ENCODE measurements at places on chromosomes 16 and 17.

DNA sequence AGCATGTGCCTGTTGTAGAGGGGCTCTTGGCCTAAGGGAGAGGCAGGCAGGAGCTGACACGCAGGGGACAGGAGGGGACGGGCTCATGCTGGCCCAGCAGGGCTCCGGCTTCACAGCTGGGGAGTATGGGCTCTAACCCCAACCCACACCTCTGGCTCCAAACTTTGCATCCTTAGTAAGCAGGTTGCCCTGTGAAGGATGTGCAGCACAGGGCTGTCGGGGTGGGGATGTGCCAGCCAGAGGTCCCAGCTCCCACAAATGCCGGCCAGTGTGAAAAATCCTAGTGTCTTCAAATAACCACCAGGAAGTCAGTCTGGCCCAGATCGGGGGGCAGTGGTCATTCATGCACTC, 14.0 kb upstream of the FAM83G start:
- DNase-seq = no peak

GRCh38 chr16:7400117-7400890, 67.7 kb downstream of the RBFOX1 start:
- no peak for DNase-seq

GRCh38 chr17:74954665-74955421, 17.7 kb downstream of the HID1 start:
- DNase-seq = no peak

GRCh38 chr16:69727916-69728270, 1.5 kb upstream of the NQO1 start:
- no peak for DNase-seq

DNA sequence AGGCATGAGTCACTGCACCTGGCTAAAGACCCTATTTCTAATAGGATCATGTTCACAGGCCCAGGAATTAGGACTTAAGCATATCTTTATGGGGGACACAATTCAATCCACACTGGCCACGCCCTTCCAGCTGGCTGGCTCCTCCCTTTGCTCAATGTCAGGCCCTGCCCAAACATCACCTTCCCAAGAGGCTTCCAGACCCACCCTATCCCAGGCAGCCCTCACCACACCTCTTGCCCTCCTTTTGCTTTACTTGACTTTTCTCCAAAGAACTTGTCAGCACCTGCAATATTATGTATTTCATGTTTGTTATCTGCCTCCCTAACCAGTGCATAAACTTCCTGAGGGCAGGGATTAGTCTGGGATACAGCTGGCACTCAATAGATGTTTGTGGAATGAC, 109.6 kb upstream of the CDH5 start:
- no peak for DNase-seq

- DNase-seq = no peak
These were observed 8.4 kb upstream of the MTSS2 start for GRCh38 chr16:70694088-70694867.

- no peak for DNase-seq
These were observed 6.6 kb downstream of the CAPN15 start for GRCh38 chr16:534135-534534.

- no peak for DNase-seq
These were observed 53.2 kb upstream of the TNRC6C start for GRCh38 chr17:77905266-77905665.

DNA sequence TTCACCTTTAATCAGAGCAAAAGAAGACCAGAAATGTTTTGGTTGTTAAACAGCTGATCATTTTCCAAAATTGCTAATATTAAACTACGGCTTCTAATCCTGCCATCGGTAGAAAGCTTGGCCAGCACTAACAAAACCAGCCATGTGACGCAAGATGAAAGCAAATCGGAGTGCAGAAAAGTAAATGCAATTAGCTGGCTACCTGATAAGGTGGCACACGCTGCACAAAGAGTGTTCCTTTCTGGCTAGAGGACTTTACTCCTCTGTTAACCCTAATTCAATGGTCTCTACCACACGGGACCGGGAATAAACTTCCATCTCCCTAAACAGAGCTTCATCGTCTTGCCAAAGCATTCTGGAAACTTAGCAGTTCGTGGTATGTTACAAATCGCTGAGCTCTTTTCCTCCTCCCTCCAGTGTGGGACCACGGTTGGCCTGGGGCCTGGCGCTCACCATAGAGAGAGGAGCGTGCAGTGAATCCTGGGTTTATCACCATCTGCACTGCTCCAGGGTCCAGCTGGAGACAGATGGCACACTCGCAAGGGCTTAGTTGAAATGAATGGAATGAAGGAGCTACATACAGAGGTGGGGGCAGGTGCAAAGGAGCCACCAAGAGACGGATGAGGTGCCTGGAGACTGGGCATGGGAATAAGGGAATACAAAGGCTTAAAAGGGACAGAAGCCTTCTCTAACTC, 10.1 kb upstream of the COG1 start:
- no peak for DNase-seq

DNA sequence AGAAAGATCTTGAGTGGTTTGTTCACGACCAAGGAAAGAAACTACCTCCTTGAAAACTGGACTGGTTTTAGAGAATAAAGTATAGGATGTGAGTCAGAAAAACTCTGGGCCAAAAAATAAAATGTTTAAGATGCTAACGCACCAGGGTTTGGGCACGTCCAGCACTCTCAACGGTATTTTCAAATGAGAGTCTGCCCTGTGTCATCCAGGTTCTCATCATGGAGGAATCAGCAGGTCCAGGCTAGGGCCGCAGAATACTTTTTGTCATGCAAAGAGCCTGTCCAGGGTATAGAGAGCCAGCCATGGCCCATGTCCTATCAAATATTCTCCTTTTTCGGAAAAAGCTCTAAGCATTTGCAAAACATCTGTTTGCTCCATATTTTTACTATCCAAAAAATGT, 2.4 kb downstream of the NXN start:
- DNase-seq = no peak

- DNase-seq = no peak
These were observed 60.7 kb downstream of the IRF8 start for GRCh38 chr16:85959686-85960085.

GRCh38 chr17:51120739-51121619, at the start of gene SPAG9:
SPAG9 (minus strand) TSS chr17:51120868; CDS start chr17:51120656, 212 bp downstream.
- peak; percentile 93 for DNase-seq

- no peak for DNase-seq
These were observed 27.8 kb upstream of the GHDC start for GRCh38 chr17:42221886-42222745.

- no peak for DNase-seq
These were observed 89.1 kb downstream of the ELAC2 start for GRCh38 chr17:12928736-12929135.

GRCh38 chr17:37490022-37490587, 414 bp downstream of the DUSP14 start:
- peak; percentile 38 for DNase-seq

- DNase-seq = no peak
These were observed 5.1 kb downstream of the PITPNA start for GRCh38 chr17:1557355-1558095.

DNA sequence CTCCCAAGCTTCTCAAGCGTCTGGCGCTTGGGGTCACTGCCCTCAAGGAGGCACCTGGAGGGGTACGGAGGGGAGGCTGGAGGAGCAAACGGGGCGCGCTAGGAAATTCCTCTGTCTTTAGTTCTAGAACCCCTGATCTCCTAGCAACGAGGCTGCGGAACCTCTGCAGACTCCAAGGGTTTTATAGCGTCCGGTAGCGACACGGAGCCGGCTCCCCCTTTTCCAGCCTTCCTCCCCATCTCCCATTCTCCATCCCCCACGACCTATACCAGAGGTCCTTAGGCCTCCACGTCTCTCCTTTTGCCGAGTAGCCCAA, 601 bp upstream of the CDIPT start:
- no peak for DNase-seq

GRCh38 chr16:89253548-89254287, 36.2 kb downstream of the ZNF778 start:
- no peak for DNase-seq

GRCh38 chr16:70804153-70804733, 3.3 kb upstream of the VAC14 start:
- no peak for DNase-seq

- DNase-seq = no peak
These were observed 12.7 kb upstream of the SPECC1 start for GRCh38 chr17:19996502-19996901.

DNA sequence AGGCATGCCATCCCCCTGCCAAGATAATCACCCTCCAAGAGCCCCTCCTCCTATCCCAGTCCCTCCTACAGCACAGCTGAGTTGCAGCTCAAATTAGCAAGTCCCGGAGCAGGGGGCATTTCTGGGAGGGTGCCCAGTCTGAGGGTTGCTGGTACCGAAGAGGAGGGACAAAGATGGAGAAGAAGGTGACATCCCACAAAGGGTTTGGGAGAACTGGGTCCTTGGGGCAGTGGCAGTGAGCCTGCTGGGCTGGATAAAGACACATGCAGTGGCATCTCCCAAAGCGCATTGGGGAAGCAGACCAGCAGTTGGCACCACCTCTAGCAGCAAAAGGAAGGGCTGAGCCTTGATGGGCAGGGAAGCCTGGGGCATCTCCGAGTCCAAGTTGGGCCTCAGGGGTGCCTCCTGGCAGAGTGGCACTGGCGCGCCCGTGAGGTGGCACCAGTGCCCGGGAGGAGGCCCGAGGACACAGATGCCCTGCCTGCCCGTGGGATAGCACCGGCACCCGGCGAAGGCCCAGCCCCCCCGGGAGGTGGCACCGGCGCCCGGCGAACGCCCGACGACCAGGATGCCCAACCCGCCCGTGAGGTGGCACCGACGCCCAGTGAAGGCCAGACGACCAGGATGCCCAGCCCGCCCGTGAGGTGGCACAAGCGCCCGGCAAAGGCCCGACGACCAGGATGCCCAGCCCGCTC, 622 bp downstream of the TOM1L2 start:
- DNase-seq = no peak

GRCh38 chr17:48835971-48836370, 5.1 kb downstream of the CALCOCO2 start:
- no peak for DNase-seq

- no peak for DNase-seq
These were observed 12.6 kb upstream of the ADGRG1 start for GRCh38 chr16:57615813-57616212.

- DNase-seq = no peak
These were observed 121.2 kb downstream of the ANKFN1 start for GRCh38 chr17:56274491-56274890.

- DNase-seq = no peak
These were observed 10.8 kb upstream of the G6PC1 start for GRCh38 chr17:42889809-42890208.

- DNase-seq = no peak
These were observed 3.8 kb upstream of the TAC4 start for GRCh38 chr17:49851387-49852291.

DNA sequence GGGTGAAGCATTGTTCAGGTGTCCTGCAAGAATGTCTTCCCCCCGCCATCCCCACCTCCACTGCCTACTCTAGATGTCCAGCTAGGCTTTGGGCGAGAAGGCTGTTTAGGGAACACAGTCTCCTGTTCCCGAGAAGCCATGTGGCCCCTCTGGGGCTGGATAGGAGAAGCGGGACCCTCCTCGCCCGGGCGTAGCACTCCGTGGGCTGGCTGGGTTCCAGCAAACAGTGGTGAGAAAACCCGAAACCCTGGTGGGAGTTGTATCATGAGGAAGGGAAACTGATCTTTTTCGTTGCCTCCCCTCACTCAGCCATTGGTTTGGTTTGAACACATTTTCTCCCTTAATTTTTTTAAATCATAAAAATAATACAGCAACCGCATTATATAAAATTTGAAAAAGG, 56.6 kb downstream of the IRF8 start:
- DNase-seq = no peak

GRCh38 chr17:4519361-4519788, 20.7 kb downstream of the SPNS2 start:
- DNase-seq = no peak

GRCh38 chr16:31268891-31269290, 9.1 kb downstream of the ITGAM start:
- DNase-seq = no peak

- DNase-seq = no peak
These were observed 9.6 kb downstream of the EMC6 start for GRCh38 chr17:3678095-3678820.

GRCh38 chr16:46884513-46885293, 541 bp downstream of the GPT2 start:
- DNase-seq = no peak

GRCh38 chr16:72128701-72129100, 35.1 kb downstream of the DHX38 start:
- DNase-seq = no peak

DNA sequence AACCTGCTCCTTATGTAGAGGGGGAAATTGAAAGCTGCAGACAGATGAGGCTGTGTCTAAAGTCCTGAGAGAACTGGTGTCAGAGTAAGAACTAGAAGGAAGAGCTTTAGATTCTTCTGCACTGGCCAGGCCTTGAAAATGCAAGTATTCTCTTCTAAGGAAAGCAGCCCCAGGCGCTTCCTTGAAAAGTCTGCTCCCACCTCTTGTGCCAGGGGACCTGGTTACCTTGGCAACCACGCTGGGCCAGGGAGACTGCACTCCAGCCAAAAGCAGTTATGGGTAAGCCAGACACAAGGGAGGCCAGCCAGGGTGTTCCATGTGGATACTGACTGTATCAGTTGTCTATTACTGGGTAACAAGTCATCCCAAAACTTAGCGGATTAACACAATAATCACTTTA, 228.6 kb upstream of the SDK2 start:
- DNase-seq = no peak

DNA sequence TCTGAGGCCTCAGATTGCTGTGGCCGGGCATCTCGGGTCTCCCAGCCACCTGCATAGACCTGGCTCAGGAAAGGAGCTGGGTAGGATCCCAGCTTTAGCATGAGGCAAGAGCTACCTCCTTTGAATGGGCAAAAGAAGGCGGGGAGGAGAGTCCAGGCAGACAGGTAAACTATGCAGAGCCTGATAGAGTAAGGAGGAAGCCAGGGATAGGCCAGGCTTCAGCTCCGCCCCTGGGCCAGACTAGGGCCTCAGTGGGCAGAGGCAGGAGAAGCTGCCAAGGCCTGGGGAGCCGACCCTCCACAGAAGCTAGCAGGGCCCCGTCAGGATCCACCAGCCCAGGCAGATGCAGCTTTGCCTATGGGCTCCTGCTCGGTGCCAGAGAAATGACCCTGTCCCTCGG, 22.6 kb upstream of the UBE2G1 start:
- DNase-seq = no peak

- no peak for DNase-seq
These were observed 35.8 kb downstream of the FA2H start for GRCh38 chr16:74738816-74739215.

GRCh38 chr17:64146418-64147109, 16.6 kb upstream of the ERN1 start:
- DNase-seq = peak; percentile 48

- DNase-seq = no peak
These were observed 171.4 kb upstream of the DYNLRB2 start for GRCh38 chr16:80369138-80369958.

DNA sequence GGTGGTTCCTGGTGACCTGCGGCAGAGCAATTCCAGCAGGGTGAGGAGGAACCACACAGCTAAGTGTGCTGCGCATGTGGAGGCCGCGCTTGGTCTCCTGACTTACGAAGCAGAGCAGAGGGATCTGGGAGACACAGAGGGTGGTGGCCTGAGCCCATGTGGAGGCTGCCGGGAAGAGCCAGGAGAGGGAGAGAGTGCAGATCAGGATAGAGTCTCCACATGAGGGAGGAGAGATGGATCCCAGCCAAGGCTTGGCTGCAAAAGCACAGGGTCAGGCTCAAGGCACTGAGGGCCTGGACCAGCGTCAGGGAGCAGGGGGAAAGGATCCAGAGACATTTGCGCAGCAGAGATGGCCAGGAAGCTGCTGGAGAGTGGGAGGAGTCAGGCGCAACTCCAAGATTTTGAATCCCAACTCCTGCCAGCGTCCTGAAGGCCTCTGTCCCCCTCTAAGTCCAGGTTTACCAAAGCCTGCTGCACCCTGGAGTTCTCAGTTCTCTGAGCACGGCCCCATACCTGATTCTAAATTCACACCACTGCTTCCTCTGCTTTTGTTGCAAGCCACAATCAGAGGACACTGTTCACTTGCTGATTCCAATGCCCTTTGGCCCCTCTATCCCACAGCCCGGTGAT, 11.3 kb upstream of the MLLT6 start:
- DNase-seq = no peak
